Pulmonary artery endothelial cell (primary cell): ENCODE measurements at places on chromosomes 3 and 15. TPM values are rescaled to one million over a fixed set of nuclear protein-coding genes. Genes with fewer than 3 reads are reported as not detected.

DNA sequence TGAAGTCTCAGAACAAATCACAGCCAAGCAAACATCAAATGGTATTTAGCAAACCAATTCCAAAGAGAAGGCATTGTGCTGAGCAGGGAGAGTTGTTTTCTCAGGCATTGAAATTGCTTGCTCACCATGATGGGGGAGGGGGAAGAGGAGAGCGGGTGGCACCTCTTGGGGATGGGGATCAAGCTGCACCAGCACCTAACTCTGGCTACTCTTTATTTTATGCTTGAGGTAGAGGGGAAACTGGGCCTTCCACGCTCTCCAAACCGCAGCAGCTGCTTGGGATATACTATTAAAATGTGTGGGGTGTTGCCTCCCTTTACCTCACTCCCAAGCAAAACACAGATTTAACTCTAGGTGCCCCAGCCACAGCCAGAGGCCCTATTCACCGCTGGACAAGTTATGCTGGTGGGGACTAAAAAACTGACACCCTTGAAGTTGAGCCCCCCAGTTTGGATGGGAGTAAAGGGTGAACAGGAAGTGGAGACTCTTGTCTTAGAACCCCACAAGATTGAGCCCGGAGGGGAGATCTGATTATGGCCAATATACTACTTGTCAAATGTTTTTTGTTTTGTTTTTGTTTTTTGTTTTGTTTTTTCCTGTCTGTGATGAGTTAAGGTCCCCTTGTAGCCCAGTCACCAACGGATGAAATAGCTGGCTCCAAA lies 5.0 kb upstream of the FOXB1 start:
- no peak for DNase-seq

LINGO1 gene
- 0.04 TPM in 1 of 2 replicates, not detected in the other for total RNA-seq

DNA sequence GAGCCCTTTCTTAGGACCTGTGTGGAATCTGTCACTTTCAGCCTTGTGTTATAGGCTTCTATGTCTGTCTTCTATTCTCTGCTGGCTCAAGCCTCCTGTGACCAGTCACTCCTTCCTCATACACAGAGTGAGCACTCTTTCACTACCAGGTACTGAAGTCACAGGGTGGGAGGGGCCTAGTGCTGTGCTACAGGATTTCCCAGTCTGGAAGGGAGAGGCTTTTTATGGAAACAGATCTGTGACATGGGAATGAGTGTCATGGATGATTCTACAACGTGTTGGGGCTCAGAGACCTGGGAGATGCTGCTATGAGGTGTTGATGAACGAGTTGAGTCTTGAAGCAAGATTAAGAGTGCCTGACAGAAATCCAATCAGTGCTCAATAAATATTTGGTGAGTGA lies 100.5 kb downstream of the PDCD6IP start:
- no peak for DNase-seq

A4GNT gene
- not detected in 2 replicates for total RNA-seq

- DNase-seq: no peak
These were observed at the start of gene IL5RA for GRCh38 chr3:3110299-3110630. TSS of gene IL5RA (minus strand) at chr3:3110374. CDS start at chr3:3104984, 5,390 bp downstream.

DNA sequence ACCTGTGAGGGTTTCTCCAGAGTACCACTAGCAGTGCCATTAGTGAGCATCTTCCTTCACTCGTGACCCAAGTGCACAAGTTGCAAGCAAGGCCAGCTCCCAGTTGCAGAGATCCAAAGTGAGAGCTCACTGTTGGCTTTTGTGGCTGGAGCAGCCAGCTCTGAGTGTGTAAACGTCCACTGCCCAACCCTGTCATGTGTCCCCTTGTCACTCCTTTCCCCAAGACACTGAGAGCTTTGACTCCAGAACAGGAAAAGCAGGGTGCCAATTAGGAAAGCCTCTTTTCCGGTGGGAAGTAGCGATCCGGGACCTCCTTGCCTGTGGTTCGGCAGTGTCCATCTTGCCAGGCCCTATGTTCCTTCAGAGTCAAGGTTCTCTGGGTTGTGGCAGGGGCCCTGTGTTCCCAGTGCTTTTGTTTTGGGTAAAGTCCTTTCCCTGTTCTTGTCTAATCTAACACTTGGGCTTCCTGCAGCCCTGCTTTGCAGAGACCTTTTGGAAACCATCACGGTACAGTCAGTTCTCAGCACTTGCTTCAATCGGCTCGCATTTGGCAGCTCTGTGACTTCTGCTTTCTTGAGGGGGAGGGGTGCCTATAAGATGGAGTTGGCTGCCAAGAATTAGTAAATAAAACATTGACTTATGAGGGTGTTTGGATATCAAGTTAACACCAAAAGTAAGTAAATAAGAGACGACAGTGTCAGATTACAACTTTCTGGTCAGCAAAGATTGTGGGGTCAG lies 90.5 kb downstream of the DNASE1L3 start:
- DNase-seq: no peak

- DNase-seq: no peak
These were observed 120.5 kb upstream of the SAMMSON start for GRCh38 chr3:69879051-69879450.

GRCh38 chr15:60672400-60672799 lies 193.5 kb upstream of the ICE2 start:
- no peak for DNase-seq

DNA sequence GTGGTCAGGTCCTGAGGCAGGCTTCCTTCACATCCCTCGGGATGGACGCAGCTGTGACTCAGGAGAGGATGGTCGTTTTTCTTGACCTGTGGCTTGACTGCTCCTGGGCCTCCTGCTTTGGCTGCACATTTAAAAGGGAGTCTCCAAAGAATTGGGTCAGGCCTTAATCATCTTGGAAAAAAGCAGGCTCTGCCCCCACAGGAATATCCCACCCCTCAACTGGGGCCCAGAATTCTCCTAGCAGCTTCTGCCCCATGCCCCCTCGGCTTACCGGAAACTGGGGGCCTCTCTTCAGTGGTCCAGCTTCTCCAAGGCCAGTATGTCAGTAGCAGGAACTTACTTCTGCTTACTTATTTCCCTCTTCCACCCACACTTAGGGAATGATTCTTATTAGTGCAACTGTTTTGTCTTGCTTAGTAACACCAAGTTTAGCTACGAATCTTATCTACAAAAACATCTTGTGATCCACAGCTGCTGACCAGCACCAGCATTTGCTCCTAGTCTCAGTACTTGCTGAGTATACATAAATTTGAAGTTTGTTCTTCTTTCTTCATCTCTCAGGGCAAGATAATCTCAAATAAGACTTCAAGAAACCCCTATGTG lies 35.7 kb downstream of the ATG7 start:
- no peak for DNase-seq

DNA sequence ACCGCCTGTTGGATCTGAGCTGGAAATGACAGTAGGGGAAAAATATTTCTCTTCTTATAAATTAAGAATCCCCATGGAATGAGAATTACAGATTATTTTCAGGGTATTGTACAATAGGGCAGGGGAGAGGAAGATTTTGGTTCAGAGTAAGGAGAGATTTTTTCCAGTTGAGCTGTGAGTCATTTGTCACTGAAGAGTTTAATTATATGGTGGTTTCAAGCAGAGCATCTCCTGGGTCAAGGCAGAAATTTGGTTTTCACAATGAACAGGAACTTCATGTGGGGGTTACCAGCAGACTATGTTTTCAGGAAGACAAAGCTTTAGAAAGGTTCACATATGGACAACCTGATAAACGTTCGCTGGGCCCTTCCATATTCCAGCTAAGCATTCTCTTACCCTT lies 182.8 kb upstream of the NR2E3 start:
- no peak for DNase-seq

GP9 gene
- not detected in 2 replicates for total RNA-seq

DNA sequence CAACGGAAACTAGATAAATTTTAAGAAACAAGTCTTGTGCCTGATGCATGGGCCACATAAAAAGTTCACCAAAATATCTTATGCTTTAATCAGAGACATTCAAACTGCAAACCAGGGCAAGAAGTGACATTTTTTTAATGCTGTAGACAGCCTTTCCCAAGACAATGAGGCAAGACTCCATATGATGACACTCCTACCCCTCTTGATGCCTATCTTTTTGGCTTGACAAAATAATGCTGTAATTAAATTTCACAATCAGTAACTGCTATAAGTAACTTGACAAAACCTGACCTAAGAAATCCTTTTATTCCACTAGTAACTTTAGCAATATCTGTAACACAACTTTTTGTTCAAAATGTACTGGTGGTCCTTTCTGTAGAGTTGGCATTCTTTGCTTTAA lies 48.7 kb downstream of the ECT2 start:
- no peak for DNase-seq

- no peak for DNase-seq
These were observed 129.2 kb upstream of the BNIP2 start for GRCh38 chr15:59818336-59818735.

GRCh38 chr15:79161837-79162508 lies 71.4 kb upstream of the RASGRF1 start:
- DNase-seq: no peak

ANKDD1A gene
- total RNA-seq: 2.1 and 4.7 TPM in 2 replicates

GRCh38 chr3:196050597-196050996 lies 31.3 kb downstream of the TFRC start:
- DNase-seq: no peak

GRCh38 chr3:160883373-160883772 lies 127.3 kb downstream of the PPM1L start:
- no peak for DNase-seq

GRCh38 chr3:196207833-196208607 lies 3.2 kb downstream of the ZDHHC19 start:
- no peak for DNase-seq

DNA sequence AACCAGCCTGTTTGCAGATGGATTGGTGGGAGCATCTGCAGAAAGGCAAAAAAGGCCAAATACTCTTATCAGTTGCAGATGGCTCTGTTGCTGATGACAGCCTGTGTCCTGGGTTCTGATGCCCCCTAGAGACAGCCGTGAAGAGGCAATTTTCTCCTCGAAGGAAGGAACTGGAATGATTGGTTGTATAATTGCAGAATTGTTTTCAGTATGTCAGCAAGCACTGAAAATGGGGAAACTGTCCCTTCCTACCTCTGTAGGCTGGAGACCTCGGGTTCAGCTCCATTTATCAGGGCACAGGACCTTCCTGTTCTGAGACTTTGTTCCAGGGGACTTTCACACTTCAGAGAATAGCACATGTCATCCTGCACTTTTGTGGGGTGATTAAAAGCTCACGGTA lies 103.0 kb downstream of the PGPEP1L start:
- DNase-seq: no peak

- DNase-seq: no peak
These were observed 441.1 kb downstream of the NLGN1 start for GRCh38 chr3:173838644-173839043.

GRCh38 chr3:74080056-74080461 lies 455.3 kb upstream of the PDZRN3 start:
- no peak for DNase-seq

PLA2G4D gene
- total RNA-seq: not detected in 2 replicates

DNA sequence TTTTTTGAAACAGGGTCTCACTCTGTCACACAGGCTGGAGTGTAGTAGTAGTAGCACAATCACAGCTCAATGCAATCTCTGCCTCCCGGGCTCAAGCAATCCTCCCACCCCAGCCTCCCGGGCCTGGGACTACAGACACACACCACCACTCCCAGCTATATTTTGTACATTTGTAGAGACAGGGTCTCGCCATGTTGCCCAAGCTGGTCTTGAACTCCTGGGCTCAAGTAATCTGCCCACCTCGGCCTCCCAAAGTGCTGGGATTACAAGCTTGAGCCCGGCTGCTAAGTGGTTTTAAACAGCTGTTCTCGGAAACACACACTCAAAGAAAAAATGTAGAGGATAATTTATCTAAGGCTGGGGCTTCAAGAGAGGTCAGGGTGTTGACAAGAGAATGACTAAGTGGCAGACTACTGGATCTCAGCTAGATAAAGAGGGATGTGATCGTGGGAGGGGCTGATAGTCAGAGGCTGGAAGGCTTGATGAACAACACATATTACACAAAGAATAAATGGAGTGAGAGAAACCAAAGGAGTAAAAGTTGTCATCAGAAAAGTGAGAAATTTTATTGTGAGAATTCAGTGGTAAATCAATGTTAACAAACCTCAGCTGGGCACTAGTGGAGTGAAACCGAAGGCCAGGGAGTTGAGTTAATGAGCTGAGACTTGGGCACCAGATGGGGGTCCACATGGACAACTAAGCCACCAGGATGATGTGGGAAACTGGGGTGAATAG lies 6.7 kb downstream of the CCR5AS start:
- DNase-seq: peak; percentile 36

DNA sequence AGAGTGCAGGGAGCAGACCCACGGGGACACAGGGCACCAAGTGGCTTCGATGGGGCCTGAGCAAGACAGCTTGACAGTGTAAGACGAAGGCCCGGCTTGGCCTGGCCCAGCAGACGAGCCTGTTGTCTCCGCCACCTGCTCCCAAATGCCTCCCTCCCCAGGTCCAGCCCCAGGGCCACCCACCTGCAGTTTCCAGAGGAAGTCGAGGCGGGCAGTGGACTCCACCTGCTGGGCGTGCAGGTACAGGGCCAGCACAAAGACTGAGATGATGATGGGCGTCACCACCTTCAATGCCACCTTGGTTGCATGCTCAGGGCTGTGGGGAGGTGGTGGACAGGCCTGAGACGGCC lies 94.1 kb downstream of the SEC22A start:
- no peak for DNase-seq

SLC22A14 gene
- total RNA-seq: under 0.01 and 0.14 TPM in 2 replicates

DAPK2 gene
- total RNA-seq: 3.2 and 5.3 TPM in 2 replicates

DNA sequence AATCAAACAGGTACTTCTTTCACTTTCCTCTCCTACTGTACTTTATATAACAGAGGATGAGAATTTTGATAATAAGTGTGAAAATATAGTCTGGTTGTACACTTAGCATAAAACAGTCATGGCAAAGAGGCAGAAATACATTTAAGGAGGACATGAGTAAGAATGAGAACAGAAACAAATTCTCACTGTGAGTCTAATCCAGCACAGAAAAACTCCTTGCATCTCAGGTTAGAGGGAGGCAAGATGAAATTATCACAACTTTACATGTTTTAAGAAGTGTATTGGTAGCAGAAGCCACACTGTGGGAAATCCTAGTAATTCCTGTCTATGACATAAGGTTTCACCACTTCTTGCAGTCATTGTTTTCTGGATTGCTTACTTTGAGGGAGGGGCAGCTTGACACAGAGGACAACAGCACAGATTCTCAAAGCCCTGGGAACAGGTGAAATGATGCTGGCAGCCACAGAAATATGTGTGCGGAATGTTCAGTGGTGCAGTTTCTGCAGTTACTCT lies 733.6 kb upstream of the GBE1 start:
- DNase-seq: no peak

- DNase-seq: no peak
These were observed 40.0 kb downstream of the WNT7A start for GRCh38 chr3:13839726-13840340.

ATP13A5 gene
- not detected in 2 replicates for total RNA-seq

DNA sequence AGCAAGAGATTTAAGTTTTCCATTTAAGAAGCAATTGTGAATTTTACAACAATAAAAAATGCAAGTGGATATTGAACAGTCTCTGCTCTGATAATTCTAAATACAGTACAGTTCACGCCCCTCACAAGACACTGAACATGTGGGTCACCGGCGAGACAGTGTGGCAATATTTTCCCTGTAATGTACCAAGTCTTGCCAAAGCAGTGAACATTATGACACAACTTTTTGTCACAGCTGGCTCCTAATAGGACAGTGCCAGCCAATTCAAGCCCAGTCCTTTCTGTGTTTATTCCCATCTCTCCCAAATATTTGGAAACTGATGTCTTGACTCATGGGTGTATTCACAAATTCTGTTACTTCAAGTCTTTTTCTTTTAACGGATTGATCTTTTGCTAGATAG lies 62.3 kb downstream of the PPARG start:
- no peak for DNase-seq

- DNase-seq: no peak
These were observed 80.3 kb downstream of the BDH1 start for GRCh38 chr3:197475514-197475913.

GNAT1 gene
- total RNA-seq: under 0.01 TPM in 1 of 2 replicates, not detected in the other

PLOD2 gene
- 312 and 355 TPM in 2 replicates for total RNA-seq

- DNase-seq: no peak
These were observed 21.3 kb upstream of the CAV3 start for GRCh38 chr3:8712045-8712907.
